NAMALWA (cell line): ENCODE measurements at places on chromosomes 5 and 9.

DNA sequence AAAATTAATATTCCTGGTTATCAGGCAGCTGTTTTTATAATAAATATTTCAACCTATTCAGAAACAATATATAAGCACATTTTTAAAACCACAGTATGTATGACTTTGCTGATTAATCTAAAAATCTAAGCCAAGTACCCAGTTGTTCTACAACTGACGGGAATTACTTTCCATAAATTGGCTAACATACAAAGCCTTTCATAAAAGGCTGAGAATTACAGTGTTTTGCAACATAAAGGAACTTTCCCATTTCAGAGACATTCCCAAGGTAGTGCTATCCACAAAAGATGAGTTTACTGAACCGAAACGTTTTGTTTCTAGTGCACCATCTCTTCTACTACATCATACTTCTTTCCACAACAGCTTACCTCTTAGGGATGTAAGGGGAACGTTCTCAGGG lies 7.2 kb downstream of the RNF145 start:
- DNase-seq: no peak

GRCh38 chr5:88108490-88109279 lies 160.0 kb downstream of the TMEM161B start:
- no peak for DNase-seq

- no peak for DNase-seq
Observed at GRCh38 chr9:22855980-22856379, 409.4 kb downstream of the DMRTA1 start.

DNA sequence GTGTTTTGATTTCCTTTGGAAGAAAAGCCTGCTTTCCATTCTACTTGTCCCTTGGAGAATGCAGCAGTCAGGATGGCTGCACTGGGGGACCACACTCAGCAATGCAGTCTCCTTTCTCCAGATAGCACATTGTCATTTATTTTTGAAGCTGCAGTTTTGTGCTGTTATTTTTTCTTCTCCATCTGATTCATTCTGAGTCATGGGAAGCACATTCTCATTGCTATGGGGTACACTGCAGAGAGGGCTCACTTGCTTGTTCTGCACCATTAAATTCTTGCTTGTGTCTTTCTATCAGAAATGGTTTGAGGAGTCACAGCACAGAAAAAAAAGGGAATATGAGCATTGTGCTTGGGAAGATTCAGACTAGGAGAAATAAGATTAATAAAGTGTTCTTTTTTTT lies 39.7 kb upstream of the POC5 start:
- DNase-seq: no peak

DNA sequence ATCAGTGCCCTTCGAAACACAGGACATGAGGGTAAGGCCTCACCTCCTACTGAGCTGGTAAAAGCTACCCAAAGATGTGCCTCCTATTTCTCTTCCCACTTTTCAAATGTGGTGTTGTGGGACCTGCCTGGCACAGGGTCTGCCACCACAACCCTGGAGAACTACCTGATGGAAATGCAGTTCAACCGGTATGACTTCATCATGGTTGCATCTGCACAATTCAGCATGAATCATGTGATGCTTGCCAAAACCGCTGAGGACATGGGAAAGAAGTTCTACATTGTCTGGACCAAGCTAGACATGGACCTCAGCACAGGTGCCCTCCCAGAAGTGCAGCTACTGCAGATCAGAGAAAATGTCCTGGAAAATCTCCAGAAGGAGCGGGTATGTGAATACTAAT lies 1.9 kb downstream of the IRGM start:
- no peak for DNase-seq

- no peak for DNase-seq
Observed at GRCh38 chr5:143707806-143708205, 104.2 kb upstream of the HMHB1 start.

- no peak for DNase-seq
Observed at GRCh38 chr9:116074658-116075057, 78.9 kb upstream of the PAPPA start.

DNA sequence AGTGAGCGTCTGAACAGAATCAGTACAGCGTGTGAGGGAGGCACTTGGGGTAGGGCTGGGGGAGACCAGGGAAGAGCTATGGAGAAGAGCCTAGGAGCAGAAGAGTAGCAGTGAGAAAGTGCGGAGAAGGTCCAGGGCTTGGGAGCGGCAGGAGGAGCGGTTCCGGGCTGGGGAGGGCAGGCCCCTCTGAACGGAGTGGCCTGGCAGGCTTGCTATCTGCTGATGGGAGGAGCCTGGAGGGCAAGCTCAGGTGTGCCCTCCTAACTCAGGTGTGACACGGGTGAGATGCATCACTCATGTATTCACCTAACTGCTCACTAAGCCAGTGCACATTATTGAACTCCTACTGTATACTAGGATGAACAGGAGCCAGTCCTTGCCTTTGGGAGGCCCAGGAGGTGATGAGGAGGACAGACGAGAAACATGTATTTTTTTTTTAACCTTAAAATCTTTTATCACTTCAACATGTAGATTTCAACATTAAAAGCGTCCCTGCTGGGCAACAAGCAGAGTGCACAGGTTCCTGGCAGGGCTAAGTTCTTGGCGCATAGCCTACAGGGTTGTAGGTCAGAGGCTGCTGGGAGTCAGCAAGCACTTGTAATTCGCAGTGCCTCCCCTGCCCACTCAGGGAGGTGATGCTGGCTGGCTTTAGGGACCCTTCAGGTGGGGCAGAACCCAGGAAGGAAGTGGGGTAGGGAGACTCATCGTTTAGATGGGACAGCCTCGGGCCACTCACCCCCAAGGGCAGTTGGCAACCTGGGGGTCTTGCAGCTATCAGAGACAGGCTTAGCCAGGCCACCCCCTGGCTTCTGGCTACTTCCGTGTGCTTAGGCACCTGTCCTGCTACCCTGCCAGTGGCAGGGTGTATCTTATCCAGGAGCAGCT lies 55.5 kb downstream of the TMOD1 start:
- DNase-seq: no peak

DNA sequence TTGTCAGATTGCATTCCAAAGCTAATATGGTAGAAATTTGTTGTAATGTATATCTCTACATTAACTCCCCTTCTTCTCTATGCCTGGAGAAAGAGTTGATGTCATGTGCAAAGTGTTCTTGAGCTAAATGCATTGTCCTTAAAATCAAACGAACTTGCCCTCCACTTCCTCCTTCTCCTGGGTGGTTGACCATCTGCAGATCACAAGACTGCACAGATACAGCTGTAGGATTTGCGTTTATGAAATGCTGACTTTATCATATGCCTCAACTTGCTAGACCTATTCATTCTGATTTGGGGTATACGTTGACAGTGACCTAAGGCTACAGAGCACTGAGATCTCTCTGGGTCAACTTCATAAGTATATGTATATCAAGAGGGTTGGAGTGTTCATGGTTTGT lies 8.3 kb downstream of the TRIM32 start:
- DNase-seq: peak; percentile 30

DNA sequence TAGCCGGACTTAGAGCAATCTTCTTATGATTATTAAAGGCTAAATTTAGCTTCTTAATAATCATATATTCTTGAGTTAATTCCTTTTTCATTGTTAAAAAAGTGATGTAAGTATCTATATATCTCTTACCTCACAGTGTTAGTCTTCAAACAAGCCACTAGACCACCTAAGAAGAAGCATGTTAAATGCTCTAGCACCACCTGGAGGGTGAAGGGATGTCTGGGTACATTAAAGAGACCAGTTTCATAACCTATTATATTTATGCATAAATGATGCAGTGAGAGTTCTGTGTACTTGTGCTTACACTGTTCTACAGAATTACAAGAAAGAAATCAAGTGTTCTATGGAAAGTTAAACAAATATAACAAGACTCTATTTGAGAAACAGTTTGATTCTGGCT lies 55.9 kb upstream of the SLCO6A1 start:
- DNase-seq: peak; percentile 47

GRCh38 chr5:125228363-125229070 lies 482.1 kb upstream of the ZNF608 start:
- DNase-seq: no peak

GRCh38 chr9:16406526-16407225 lies 463.8 kb downstream of the BNC2 start:
- no peak for DNase-seq

GRCh38 chr9:116298878-116299391 lies 145.3 kb downstream of the PAPPA start:
- no peak for DNase-seq

DNA sequence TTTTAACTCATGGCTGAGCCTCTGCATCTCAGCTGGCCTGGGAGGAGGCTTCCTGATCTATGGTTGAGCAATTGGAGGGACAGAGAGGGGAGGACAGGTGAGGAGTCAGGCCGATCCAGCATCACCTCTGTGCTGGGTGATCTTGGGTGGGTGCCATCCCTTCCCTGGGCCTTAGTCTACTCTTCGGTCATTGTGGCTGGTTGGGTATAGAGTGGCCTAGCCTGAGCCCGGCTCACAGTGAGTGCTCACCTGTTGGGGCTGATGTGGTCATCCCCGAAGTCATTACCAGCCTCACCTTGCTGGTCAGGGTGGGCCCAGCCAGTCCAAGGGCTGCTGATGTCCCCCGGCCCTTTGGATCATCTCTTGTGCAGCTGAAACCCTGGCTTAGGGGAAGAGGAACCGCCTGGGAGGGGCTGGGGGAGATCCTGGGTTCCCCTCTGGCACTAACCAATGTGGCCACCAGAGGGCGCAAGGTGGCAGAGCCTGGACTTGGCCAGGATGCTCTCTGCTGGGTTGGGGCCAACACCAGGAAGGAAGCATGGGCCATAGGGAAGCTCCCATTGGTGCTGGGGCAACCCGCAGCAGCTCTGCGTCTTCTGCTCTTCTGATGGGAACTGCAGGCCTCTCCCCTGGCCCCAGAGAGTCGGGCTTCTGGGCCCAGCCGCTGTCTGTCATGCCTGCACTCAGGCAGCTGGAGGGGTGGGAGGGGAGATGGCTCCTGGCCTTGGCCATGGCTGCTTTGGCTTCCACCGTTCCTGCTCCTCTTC lies 17.3 kb upstream of the ODF2 start:
- DNase-seq: peak; percentile 82

GRCh38 chr9:107942291-107942690 lies 452.7 kb upstream of the KLF4 start:
- no peak for DNase-seq

GRCh38 chr9:82331079-82331478 lies 342.5 kb downstream of the SPATA31D1 start:
- DNase-seq: no peak

DNA sequence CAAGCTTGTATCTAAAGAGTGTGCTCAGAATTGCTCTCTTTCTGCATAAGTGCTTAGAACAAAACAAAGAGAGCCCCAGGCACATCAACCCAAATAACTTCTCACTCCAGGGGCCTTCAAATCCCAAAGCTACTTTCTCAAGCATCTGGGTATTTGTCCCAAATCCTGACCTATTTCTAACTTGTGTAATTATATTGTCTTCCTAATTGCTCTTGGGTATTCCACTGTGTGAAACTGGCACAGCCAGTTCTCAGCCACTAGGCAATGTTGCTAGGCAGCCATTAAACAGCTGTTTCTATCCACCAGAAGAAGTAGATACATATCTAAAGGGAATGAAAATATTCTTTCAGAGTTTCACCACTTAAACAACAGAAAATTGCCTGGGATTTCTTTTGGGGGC lies 198.8 kb downstream of the PRELID2 start:
- no peak for DNase-seq

- no peak for DNase-seq
Observed at GRCh38 chr5:135568923-135569360, 9.8 kb downstream of the CXCL14 start.

DNA sequence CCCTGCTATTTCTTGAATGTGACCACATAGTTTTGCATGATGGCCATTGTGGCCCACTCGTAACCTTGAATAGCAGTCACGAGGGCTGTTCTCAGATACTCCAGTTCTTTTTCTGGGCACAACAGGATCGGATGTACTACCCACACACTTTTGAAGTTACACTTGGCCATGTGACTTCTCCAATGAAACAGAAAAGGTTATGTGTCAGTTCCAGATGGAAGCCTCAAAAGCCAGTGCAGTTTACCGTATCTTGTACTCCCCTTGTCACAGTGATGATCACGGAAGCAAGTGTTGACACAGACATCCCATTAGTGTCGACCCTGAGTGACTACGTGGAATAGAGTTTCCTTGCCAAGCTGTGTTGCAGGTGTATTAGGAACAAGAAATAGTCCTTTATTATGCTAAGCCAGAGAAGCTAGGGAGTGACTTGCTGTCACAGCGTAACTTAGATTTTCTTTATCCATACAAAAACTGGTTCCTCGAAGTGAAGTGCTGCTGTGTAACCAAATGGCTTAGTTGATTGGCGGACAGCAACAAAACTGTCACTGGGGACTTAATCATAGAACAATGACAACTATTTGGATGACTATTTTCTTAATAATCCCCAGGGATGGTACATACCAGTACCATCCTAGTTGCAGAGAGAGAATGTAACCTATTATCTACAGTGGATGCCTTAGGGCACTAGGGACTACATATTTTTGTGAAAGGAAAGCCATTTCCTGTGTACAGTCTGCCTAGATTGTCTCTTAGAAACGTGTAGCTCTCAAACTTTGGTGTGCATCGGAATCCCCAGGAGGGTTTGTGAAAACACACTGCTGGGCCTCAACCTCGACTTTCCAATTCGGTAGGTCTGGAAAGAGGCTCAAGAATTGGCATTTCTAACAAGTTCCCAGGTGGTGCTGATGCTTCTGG lies 90.1 kb upstream of the DMRT1 start:
- peak; percentile 7 for DNase-seq

GRCh38 chr5:94025788-94026473 lies 284.5 kb upstream of the POU5F2 start:
- no peak for DNase-seq

DNA sequence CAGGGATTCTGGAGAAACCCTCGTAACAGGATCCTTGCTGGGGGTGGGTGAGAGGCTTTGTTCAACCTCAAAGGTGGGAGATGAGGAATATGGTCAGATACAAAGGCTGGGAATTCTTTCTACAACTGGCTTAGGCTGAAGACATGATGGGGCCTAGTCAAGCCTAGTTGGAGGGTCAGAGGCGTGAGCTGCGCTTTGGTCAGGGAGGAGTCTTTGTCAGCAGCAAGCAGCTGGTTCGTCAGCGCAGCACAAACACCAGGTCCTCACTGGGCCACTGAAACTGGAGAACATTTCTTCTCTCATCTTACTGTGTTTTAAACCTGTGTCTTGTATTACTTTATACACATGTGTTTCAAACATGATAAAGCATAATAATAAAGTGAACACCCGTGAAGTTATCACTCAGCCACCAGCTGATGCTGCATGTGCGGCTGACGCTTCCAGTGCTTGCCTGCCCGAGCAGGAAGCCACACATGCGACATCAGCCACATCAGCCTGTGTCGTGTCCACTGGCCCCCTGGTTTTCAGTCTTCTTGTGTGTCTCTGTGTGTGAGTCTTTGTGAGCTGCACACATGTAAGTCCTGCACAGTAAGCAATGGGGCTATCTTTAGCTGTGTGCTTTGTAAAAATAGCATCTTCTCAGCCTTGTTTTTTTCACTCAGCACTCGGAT lies 81.5 kb downstream of the WNK2 start:
- peak; percentile 62 for DNase-seq

GRCh38 chr9:86731511-86732063 lies 215.7 kb downstream of the GAS1 start:
- DNase-seq: no peak

DNA sequence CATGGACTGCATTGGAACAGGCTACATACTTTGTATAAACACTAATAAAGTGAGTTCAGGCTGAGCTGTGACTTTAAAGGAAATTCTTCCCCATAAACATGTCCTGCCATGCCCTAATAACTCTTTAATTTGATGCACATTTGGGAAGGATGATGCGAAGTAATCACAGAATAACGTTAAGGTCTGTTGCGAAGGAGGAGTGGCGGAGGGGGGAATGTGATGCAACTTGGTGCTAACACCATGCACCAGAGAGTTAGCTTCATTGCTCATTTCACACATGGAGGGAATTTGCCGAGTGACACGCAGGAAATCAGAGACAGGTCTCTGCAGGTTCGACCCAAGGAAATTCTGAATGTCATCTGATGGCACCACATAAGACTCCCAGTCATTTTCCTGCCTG lies 32.9 kb downstream of the SLIT3 start:
- no peak for DNase-seq
